ENCODE measurements at places on chromosomes 3 and 15.

DNA sequence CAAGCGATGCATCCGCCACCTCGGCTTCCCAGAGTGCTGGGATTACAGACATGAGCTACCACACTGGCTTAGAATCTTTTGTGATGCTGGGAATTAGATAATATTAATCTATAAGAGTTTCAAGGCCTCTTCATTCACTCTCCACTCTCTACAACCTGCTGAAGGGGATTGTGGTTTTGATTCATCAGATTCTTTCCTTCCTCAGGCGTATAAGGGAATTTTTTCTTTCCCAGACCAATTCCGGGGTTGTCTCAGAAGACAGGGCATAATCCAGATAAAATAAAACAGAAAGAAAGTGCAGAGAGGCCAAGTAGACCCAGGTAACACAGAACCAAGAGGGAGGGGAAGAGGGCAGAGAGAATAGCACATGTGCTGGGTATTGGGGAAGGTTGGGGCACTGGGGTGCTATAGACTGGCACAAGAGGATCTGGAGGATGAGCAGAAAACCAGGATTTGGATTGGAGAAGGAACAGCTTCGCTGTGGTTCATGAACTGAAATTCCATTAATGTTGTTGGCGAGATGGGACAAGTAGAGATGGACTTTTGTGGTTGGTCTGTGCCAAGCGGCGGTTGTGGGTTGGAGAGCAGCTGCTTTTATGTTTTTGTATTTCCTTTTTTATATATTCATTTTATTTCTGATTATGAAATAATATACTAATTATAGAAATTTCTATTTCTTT lies 12.8 kb downstream of the ARL6IP5 start:
- no peak for DNase-seq

GRCh38 chr15:41115161-41115651 lies 874 bp downstream of the INO80 start:
- DNase-seq, result no peak

GRCh38 chr3:188266562-188267274 lies 112.8 kb downstream of the LPP start:
- DNase-seq, result no peak

GRCh38 chr3:58742239-58742638 lies 75.7 kb upstream of the FAM3D start:
- no peak for DNase-seq

DNA sequence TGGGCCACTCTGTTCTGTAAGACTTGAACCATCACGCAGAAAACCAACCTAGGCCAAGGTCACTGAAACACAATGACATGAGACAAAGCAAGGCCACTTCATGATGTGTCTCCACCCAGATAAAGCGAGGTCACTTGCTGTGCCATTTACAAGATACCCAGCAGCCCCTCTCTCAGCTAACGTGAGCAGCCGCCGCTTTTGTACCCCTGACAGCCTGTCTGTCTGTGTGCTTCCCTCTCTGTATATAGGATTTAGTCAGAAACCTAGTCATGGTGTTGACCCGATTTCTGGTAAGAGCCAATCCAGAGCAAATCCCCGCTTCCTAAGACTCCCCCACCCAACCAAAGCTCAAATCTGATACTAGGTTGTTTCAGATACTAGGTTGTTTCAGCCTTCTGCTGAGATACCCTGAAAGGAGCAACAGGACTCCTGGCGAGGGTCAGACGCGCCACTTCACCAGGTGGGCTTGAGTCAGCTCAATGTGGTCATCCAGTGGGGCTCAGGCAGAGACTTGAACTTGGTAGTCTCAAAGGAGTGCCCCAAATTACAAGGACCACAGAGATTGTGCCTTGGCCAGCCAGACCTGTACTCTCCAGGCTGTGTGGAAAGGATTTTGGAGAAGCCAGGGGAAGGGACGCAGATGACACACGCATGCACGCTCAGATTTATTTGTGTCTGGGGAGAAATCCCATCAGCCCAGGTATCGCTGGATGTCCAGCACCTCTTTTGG lies 3.1 kb upstream of the ZXDC start:
- DNase-seq, result no peak

GRCh38 chr15:47292638-47293190 lies 424.6 kb upstream of the SEMA6D start:
- DNase-seq, result no peak

DNA sequence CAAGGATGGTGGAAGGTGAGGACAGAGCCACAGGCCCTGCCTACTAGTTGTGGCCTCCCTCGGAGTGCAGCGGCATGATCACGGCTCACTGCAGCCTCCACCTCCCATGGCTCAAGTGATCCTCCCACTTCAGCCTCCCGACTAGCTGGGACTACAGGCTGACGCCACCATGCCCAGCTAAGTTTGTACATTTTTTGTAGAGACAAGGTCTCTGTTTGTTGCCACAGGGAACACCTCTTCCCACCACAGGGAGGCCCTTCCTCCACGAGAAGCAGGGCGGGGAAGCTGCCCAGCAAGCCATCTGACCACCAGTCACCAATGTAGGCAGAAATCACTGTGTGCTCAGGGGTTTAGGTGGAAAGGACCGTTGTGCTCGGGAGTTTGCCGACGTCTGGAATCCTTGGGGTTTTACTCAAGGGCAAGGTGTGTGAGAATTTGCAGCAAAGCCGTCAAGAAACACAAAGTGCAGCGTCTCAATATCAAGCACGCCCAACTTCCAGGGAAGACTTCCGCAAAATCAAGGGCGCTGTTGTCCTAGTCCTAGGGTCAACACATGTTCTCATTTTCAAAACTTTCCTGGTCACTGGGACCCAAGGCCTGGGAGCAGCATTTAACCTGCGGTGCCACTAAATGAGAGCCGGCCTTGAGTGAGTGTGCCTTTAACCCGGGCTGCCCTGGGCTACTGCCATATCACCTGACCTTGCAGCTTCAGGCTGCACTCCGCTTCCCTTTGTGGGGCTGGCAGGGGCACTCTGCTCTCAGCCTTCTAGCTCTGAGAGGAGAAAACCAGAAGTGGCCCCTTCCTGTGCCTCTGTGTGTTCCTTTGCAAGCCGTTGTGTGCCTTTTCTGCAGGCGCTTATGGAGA lies 65.7 kb downstream of the SLC12A8 start:
- no peak for DNase-seq

GRCh38 chr15:60854858-60855564 lies 374.1 kb downstream of the RORA start:
- DNase-seq, result peak; percentile 75

Data from NCI-H524 treated with DMSO at 0.1 percent for 48 hours (cell line).